Nucleus accumbens (tissue), 56 donors: ENCODE measurements at places on chromosomes 3 and 15.

GRCh38 chr3:12512534-12513118 lies 28.3 kb downstream of the TSEN2 start:
- DNase-seq, result no peak

GRCh38 chr3:159726231-159726964 lies 262.2 kb upstream of the IL12A start:
- no peak for DNase-seq

DNA sequence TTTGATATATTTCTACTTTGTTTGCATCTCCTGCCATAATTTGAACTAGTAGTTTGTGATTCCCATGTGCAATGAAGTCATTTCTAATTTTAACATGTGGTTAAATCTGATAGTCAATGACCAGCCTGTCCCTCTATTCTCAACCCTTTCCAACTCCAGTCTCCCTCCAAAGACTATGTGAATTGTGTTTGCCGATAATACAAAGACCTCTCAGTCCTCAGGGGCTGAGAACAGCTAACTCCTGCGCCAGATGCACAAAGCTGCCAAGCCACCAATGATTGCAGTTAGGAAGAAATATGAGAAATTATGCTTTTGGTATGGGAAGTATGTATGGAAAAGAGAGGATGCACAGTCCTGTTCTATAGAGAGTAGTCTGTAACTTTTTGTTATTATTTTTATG lies 54.0 kb downstream of the KCNH8 start:
- peak; percentile 59 for DNase-seq

DNA sequence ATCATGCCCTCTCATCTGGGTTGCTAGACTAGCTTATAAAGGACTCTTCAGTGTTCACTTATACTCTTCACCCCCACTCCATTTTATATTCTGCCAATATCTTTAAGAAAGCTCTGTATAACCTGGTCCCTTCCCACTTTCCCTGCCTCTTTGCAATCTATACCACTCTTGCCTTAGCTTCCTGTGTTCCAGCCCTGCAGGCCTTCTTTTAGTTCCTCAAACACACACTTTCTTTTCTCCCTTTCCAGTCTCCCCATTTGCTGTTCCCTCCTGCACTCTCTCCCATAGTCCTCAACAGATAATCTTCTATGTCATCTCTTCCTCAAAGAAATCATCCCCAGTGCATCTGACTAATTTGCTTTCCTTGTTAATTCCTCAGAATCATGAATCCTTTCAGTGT lies 28.7 kb downstream of the SENP8 start:
- no peak for DNase-seq

DNA sequence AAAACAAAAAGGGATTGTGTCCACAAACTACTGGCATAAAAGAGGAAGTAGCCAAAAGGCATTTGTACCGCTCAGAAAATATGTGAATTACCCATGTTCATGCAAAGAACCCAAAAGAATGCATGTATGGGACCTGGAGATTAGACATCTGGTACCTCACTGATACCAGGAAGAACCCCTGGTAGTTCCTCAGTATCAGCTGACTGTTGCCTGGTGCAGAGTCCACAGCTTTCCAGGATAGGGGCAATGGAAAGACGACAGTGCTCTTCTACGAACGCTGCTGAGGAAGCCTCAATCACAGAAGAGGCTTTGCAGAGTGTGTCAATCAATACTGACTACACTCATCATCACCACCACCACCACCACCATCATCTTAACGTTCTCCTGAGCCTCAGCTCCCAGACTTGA lies 63.3 kb downstream of the ATP8B4 start:
- DNase-seq, result no peak

- no peak for DNase-seq
Measured at GRCh38 chr3:171904829-171905228, 61.7 kb downstream of the TMEM212 start.

DNA sequence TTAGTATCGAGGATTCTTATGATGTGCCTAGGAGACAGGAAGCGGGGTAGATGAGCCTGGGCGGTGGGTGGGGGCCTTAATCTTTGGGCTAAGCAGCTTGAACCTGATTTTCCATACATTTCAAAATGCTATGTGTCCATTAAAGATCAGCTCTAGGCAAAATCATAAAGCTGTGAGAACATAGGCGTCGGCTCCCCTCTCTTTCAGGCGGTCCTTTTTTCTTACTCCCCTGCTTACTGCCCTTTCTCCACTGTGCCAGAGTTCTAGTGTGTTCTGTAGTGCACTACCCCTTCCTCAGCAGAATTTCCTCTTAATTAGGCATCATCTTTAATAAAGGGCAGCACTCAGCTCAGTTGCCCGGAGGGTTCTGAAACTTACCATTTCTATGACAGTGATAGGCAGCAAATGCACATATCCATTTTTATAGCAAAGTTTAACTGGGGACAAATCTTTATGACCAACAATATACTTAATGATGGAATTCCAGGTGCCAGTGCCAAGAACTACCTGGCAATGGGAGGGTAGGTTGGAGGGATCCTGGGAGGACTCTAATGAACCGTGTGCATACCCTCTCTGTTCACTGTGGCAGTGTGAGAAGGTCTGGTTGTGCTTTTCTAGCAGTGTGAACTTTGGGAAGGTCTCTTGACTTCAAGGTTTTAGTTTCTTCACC lies 404.5 kb upstream of the TPM1 start:
- DNase-seq, result no peak

- no peak for DNase-seq
Measured at GRCh38 chr3:173404156-173404555, 6.6 kb downstream of the NLGN1 start.

GRCh38 chr3:106824856-106825255 lies 552.4 kb upstream of the CCDC54 start:
- DNase-seq, result no peak

DNA sequence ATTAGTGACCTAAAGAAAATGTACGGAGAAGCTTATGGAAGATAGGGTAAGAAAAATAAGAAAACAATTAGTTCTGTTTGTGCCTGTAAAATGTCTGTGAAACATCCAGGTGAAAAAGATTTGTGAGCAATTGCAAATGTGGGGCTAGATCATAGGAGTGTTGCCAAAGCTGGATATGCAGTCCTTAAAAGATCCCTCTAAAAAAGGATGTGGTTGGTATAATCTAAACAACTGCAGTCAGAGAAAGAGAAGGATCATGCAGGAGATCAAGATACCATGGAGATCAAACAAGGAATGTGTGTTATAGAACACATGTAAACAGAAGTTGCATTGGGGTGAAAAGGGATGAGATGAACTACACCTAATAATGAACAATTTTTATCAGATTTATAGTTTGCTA lies 116.8 kb downstream of the ALCAM start:
- DNase-seq, result no peak

DNA sequence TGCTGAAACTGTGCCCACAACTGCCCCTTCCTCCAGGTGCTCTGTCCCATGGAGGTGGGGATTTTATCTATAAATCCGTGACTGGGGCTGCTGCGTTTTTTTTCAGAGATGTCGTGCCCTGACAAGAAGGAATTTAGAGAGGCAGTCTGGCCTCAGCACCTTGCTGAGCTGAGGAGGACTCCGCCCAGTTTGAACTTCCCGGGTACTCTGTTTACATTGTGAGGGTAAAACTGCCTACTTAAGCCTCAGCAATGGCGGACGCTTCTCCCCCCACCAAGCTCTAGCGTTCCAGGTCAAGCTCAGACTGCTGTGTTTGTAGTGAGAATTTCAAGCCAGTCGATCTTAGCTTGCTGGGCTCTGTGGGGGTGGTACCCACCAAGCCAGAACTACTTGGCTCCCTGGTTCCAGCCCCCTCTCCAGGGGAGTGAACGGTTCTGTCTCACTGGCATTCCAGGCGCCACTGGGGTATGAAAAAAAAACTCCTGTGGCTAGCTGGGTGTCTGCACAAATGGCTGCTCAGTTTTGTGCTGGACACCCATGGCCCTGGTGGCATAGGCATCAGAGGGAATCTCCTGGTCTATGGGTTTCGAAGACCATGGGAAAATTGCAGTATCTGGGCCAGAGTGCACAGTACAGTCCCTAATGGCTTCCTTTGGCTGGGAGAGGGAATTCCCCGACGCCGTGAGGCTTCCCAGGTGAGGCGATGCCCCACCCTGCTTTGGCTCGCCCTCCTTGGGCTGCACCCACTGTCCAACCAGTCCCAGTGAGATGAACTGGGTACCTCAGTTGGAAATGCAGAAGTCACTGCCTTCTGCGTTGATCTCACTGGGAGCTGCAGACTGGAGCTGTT lies 68.5 kb upstream of the SGO1 start:
- no peak for DNase-seq

GRCh38 chr3:129845956-129846355 lies 47.6 kb downstream of the TMCC1 start:
- DNase-seq, result no peak

DNA sequence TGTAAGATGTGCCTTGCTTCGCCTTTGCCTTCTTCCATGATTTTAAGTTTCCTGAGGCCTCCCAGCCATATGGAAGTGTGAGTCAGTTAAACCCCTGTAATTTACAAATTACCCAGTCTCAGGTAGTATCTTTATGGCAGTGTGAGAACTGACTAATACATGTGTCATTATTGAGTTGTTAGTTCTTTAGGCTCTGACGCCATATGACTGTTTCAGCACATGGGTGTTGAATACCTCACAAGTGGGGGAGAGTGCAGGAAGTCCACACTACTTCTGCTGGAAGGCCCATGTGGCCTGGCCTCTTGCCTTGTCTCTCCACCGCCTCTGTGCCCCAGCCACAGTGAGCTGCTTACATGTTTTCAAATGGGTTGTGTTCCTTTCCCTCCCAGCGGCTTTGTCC lies 28.5 kb downstream of the MFSD1 start:
- DNase-seq, result no peak

DNA sequence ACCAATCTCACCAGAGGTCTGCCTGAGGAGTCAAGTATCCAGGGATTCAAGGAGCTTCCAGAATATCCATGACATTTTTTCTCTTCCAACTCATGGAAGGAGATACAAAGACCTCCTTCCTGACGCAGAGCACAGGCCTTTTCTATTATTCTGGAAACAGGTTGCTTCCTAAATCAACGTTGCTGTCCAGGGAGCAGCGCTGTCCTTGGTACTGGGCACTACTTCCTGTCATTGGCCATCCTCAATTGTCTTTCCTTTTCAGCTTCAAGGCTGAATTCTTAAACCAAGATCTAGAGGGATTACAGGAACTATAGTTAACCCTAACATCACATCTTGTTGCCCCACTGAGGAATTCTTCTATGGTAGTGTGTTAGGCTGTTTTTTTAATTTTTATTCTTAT lies 50.4 kb upstream of the TBC1D21 start:
- DNase-seq, result no peak

DNA sequence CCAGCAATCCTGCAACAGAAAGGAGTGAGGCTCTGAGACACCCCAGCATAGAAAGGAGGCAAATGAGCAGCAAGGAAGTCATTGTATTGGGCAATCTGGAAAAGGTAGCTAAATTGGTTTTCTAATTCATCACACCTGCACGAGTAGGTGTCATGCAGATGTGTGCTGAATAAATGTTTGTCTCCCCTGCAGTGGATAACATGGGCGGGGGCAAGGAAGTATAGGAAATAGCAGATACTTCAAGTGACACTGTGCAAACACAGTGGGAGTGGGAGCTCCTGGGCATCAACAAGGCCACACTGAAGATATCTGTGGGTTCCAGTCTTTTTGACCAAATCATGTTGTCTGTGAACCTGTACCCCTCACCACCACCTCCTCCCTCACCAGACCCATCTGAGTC lies 14.4 kb upstream of the HTR3E start:
- DNase-seq, result no peak

DNA sequence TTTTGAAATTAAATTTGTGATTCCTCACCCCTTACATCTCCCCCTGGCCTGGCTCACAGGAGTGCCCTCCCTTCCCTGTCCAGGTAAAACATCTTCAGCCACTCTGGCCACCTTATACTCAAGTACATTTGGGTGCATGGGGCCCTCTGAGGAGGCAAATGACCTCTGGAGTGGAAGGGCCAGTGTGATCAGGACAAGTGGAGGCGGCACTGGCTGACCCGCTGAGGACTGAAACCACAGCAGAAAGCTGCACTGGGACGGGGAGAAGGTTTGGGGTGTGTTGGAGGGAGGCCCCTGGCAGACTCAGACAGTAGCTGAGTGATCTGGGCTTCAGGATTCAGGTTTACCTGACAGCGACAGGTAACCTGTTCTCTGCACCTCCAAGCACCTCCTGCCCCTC lies 24.2 kb downstream of the HES1 start:
- no peak for DNase-seq

- DNase-seq, result no peak
Measured at GRCh38 chr3:122973893-122974615, 53.5 kb downstream of the SEMA5B start.

DNA sequence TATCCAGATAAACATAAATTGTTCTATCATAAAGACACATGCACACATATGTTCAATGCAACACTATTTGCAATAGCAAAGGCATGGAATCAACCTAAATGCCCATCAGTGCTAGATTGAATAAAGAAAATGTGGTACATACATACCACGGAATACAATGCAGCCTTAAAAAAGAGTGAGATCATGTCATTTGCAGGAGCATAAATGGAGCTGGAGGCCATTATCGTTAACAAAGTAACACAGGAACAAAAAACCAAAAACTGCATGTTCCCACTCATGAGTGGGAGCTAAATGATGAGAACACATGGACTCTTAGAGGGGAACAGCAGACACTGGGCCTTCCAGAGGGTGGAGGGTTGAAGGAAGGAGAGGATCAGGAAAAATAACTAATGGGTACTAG lies 79.2 kb downstream of the SH3GL3 start:
- no peak for DNase-seq

- DNase-seq, result no peak
Measured at GRCh38 chr3:194537732-194538247, 51.0 kb upstream of the ATP13A3 start.

DNA sequence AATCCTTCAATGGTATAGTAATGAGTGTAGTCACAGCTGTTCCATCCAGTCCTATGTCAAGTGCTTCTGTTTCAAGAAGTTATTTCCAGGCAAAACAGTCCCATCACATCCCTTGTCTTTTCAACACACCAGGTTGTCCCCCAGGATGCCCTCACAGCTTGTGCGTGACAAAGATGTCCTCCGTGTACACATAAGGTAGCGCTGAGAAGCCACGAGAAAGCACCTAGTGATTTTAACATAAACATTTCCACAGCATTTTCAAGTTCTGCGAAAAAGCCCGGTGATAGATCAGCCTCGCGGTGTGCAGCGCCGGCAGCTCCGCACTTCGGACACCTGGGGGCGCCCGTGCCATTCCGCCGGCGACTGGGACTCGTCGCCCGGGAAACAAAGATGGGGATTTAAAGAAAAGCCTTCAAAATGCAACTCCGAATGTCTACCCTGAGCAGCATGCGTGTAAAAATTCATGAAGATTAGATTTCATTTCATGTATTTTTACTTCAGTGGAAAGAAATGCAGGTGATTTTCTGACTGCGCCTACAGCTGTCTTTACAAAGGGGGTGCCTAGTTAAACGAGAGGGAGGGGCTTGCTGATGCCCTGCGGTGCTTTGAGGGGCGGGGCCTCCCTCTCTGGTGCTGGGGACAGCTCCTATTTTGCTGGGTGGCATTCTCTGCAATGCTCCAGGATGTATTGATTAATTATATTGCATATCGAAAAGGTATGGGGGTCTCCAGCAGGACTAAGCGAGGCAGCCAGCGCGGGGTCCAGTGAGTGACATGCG lies 49.9 kb downstream of the KY start:
- DNase-seq, result peak; percentile 18

DNA sequence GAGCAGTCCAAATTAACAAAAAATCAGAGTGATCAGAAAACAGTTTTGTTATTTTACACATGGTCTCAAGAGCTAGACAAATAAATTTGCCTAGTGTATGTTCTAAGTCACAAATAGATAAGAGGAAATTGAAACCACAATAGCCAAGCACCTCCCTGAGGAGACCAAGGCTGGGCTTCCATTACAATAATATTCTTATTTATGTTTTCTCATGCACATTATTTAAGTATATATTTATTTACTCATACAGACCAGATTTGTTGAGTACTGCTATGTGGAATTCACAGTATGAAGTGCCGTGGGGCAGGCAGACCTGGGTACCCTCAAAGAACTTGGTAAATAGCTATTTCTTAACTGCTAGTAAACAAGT lies 242.3 kb upstream of the ICE2 start:
- no peak for DNase-seq
